ENCODE measurements at places on chromosomes 4 and X.

DNA sequence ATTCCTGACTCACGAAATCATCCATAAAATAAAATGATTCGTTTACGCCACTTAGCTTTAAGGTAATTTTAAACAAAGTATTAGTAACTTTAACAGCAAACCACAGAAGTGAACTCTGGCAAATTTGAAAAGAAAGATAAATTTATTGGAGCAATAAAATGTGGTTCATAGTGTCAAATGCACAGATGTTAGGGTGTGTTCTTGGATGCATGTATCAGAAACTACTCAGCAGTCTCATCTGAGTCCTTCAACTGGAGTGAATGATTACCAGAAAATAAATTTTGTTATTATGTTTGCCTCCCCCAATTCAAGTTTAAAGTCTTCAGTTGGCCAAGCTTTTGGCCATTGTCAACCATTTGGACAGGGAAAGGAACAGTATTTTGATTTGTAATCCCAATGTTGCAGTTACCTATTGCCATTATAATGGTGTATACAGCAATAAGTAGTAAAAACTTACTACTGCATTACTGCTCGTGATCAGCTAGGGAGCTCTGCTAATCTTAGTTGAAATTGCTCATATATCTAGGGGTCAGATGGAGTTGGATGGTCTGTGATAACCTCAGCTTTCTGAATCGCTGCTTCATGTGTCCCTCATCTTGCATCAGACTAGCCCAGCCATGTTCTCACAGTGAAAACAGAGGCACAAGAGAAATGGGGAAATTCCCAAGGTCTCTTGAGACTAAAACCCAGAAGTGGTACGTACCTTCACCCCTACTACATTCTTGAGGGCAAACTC lies 254.6 kb upstream of the KCNIP4 start:
- no peak for DNase-seq

DNA sequence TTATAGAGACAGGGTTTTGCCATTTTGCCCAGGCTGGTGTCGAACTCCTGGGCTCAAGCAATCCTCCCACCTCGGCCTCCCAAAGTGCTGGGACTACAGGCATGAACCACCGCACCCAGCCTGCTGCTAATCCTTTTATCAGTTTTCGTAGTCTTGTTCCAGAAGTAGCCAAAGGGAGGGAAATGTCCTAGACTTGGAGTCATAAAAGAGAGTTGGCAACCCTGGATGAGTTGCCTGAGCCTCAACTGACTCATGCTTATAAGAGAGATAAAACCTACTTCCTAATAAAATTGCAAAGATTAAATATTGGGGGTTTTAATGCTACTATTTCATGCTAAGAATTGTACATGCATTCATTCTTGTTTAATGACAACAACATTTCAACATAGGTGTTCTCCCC lies 44.3 kb downstream of the CD40LG start:
- no peak for DNase-seq

DNA sequence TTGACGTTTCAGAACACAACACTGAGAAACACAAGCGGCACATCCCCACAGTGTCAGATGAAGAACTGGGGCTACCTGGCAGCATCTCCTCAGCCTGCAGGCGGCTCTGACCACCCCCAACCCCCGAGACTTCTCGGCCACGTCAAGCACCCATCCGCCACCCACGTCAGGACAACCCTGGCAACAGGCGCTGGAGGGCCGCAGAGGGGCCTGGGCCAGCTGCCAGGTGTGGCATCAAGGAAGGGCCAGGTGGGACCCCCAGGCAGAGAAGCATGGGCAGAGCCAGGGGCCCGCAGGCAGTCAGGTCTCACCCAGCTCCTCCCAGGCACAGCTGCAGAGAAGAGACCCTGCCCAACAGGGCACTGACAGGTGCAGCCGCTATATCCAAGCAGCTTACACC lies 22.3 kb downstream of the GAK start:
- DNase-seq = no peak

DNA sequence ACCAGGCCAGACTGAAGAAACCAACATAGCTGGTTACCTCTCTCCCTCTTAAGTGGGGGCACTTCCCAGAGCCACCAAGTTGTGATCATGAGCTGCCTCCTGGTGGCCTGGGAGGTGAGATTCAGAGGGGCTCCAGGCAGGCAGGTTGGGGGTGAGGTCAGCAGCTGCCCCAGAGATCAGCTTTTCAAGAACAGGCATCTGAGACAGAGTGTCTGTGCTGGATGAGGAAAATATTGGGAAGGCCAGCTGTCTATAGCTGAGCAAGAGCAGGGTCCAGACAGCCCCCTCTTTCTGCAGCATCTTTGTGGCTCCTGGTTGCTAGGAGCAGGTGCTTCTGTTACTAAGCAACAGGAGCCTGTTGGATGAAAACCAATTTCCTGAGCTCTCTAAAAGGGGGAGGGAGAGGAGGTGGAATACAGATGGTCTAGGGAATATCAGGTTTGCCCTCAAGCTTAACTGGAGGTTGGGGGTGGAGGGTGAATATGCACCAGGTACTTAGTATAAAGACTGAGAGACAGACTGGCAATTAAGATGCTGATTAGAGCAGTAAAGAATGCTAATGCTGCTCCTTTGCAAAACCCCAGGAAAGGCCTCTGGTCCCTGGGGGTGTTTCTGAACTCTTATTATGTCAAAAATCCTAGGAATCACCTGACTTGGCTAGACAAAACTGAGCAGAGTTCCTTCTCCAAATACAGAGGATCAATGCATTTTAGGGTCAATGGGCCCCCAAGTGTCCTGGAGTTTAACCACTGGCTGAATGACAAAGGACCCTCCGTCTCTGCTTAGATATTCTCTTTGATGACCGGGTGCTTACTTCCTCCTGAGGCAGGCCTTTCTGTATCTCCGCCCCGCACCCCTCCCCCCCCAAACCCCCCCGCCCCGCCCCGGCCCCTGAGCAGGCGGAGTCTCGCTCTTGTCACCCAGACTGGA lies 21.4 kb downstream of the ZCCHC13 start:
- no peak for DNase-seq

DNA sequence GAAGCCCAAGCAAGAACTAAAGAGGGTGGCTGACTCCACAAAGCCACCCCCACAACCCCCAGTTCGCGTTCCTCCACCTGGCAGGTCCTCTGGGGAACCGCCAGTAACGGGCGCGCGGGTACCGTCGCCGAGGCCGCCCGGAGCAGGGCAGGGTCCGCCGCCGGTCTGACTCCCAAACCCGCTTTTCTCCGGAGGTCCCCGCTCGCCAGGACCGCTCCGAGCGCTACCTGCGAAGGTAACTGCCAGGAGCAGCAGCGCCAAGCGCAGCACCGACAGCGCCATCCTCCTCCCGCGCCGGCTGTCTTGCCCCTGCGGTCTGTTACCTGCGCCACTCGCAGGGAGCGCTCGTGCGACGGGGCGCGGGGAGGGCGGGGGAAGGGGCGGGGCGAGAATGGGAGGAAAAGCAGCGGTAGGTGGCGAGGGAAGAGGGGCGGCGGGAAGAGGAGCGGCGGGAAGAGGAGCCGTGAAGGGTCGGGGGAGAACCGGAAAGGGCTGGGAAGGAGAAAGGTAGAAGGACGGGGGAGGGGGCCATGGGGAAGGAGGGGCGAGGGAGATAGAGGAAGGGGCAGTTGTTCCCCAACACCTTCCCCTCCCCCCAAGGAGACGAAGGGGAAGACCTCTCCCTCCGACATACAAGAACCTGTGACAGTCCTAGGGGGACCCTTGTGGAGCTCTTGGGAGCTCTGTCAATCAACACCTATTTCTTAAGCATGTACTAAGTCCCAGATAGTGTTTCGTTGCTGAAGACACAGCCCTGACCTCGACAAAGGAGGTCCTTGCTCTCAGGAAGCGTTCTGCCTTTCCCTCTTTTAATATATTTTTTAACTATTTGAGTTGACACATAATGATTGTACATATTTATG lies at the start of gene SPINK2:
Gene SPINK2, minus strand, starts transcription at position 321 of the 863 bp plus-strand sequence. Its CDS starts 39 bp downstream, at position 282.
- peak; percentile 62 for DNase-seq

GRCh38 chr4:153791746-153792617 lies 3.1 kb upstream of the SFRP2 start:
- DNase-seq = no peak

GRCh38 chrX:22365460-22365859 lies 92.7 kb downstream of the CBLL2 start:
- no peak for DNase-seq

DNA sequence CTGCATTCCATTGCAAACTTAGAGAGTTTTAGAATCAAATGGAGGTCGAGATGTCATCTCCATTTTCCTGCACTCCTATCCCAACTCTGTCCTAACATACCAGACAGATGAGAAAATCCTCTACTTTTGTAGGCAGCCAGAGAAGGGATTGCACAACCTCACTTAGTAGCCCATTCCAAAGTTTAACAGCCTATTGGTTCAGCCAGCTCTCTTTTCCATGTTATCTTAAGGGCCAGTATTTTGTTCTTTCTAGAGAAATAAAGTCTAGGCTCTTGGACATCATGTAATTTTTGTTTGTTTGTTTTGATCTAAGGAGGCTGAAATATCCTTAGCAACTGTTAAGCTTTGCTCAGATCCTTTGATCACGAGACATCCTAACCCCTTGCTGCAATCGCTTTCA lies 173.0 kb downstream of the COX18 start:
- DNase-seq = no peak

GRCh38 chr4:151906438-151906837 lies 145.6 kb upstream of the GATB start:
- no peak for DNase-seq

GRCh38 chrX:44844204-44844603 lies 383 bp downstream of the DUSP21 start:
- no peak for DNase-seq

DNA sequence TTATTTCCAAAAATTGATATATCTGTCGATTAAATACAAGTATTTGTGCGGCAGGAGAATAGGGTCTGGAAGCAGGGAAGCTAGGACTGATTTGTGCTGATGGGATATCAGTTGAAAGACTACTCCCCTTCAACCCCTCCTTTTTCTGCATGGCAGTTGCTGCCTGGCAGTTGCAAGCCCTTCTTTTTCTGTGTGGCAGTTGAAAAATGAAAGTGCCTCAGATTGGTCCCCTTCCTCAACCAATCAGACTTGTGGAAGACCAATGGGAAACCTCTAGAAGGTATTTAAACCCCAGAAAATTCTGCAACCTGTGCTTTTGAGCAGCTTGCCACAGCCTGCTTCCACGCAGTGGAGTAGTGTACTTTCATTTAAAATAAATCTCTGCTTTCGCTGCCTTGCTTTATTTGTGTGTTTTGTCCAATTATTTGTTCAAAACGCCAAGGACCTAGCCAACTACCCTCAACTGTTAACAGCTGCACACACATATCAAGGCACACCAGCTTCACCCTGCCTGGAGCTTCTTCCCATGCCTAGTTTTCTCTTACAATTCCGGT lies 1.5 kb upstream of the TMA16 start:
- DNase-seq = no peak

GRCh38 chrX:3728454-3728853 lies 15.0 kb upstream of the PRKX start:
- DNase-seq = no peak

DNA sequence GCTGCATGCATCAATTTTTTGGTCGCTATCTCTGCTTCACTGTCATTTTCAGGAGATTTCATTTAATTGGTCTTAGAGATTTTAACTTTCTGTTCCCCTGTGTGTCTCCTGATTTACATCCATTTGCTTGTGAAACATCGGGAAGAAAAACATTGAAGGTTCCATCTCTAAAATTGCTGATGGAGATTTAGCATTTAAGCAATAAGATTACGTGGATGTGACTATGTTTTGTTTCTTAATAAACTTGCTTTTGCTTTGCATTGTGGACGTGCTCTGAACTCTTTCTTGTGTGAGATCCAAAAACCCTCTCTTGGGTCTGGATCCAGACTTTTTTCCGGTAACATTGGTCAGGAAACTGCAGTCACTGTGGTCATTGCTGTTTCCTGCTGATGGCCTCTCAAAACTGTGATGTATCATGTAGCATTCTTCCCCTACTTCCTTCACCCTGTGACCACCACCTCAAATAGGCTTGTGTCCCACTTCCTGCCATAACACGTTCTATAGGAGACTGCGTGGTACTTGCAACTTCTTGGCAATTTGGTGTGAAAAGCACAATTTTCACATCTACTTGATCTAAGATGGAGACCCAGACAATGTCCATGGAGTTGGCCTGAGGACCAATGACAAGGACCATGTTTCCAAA lies 4.9 kb downstream of the CXCL2 start:
- DNase-seq = no peak

DNA sequence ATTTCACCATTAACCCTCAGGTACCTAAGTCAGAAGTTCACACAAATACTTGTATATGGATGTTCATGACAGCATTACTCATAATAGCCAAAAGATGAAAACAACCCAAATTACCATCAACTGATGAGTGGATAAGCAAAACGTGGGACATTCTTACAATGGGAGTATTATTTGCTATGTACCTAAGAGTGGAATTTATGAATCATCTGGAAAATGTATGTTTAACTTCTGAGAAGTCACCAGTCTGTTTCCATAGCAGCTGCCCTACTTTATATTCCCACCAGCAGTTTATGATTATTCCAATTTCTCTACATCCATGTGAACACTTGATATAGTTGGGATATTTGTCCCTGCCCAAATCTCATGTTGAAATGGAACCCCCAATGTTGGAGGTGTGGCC lies 1478.9 kb downstream of the PCDH19 start:
- no peak for DNase-seq

DNA sequence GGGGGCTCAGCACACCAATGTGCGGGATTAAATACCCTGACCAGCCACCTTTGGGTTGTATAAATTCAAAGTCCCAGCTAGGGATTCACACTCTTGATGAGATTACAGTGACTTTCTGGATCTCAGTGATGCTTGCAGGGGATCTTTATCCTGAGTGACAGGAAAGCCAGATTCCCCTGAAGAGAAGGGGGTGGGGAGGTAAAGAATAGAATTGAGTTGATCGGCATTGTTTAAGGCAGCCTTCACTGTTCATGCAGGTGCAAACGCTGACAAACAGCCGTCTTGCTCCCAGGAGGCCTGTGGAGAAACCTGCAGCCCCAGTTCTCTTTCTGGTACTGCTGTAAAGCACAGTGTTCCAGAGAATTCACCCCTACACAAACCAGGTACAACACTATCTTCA lies 19.0 kb downstream of the CXXC4 start:
- DNase-seq = no peak

DNA sequence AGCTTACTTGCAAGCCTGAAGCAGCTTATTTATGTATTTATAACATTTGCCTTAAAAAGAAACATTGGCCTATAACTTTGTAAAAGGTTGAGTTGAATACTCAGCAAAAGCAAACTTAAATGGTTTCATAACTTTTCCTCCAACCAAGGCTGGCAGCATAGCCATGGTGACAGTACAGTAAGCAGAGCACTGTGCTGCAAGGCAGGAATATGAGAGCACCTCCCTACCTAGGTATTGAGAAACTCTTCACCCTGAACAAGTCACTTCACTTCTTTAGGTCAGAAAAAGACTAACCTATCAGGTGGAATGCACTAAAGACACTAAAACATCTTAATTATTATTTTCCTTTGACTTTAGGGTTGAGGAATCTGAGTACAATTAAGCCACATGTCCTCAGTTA lies 63.9 kb upstream of the GYPA start:
- DNase-seq = no peak

GRCh38 chr4:38532908-38533499 lies 131.0 kb upstream of the KLF3 start:
- no peak for DNase-seq

GRCh38 chr4:154838694-154839093 lies 57.6 kb downstream of the RBM46 start:
- no peak for DNase-seq

Data from CD4-positive, alpha-beta memory T cell (primary cell).